Suprapubic skin (tissue), 4 donors: ENCODE measurements at places on chromosomes 5 and 9. TPM values are rescaled to one million over a fixed set of nuclear protein-coding genes. Genes with fewer than 3 reads are reported as not detected.

MYOZ3 gene
- total RNA-seq, result not detected

CRHBP gene
- 1.0 TPM for total RNA-seq

NIPAL4 gene
- 68.3 TPM for total RNA-seq

LRRC8A gene
- total RNA-seq, result 77.3 TPM

IL17B gene
- not detected for total RNA-seq

ELOVL7 gene
- 16.6 TPM for total RNA-seq

ZNF483 gene
- total RNA-seq, result 1.7 TPM

IFNB1 gene
- not detected for total RNA-seq

GMCL2 gene
- total RNA-seq, result not detected

MOB3B gene
- total RNA-seq, result 9.1 TPM

ZNF608 gene
- 11.3 TPM for total RNA-seq

MARCHF3 gene
- 22.0 TPM for total RNA-seq

PCDHB5 gene
- 3.1 TPM for total RNA-seq
